ENCODE measurements at places on chromosomes 1 and 21. TPM values are rescaled to one million over a fixed set of nuclear protein-coding genes. Genes with fewer than 3 reads are reported as not detected.

RBM11 gene
- 16.2 TPM for total RNA-seq

CLIC6 gene
- total RNA-seq, result 0.31 TPM

CRYAA gene
- total RNA-seq, result not detected

ADAM30 gene
- total RNA-seq, result not detected

DOP1B gene
- 30.9 TPM for total RNA-seq

RGS13 gene
- not detected for total RNA-seq

ADAR gene
- 59.1 TPM for total RNA-seq

ADGRL2 gene
- 130 TPM for total RNA-seq

SLC35F3 gene
- 0.78 TPM for total RNA-seq

LDLRAD1 gene
- not detected for total RNA-seq

SMIM12 gene
- 8.6 TPM for total RNA-seq
